ENCODE measurements at places on chromosomes 11 and 22. TPM values are rescaled to one million over a fixed set of nuclear protein-coding genes. Genes with fewer than 3 reads are reported as not detected.
A peak's percentile ranks its signal among the peaks of the same experiment; 100 is the strongest.

GRCh38 chr22:26918226-26918625 lies 260.8 kb downstream of the MIAT start:
- no peak for DNase-seq
- H3K27ac ChIP-seq = no peak overlapping the region
- H3K4me3 ChIP-seq = no peak overlapping the region
- no peaks in the 10 kb centered on the region for H3K36me3 ChIP-seq
- H3K27me3 ChIP-seq = peaks cover 3% of the 10 kb centered on the region

DNA sequence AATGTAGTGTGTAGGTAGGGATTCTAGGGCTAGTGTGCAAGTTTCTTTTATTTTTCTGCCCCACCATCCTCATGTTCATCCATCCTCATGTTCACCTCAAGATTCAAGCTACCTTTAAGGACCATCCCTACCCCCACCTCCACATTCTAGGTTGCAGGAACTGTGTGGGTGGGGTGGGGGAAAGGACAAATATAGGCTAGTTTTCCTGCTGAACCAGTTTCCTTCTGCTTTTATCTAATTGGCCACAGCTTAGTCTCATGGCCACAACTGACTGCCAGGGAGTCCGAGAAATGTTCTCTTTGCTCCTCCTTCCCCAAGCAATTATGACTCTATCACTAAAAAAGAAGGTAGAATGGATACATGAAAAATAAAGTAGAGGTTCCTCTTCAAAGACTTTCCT lies 179.0 kb upstream of the LARGE1 start:
- H3K27me3 ChIP-seq = no peaks in the 10 kb centered on the region
- no peak overlapping the region for H3K27ac ChIP-seq
- no peak for DNase-seq
- H3K4me1 ChIP-seq = no peaks in the 10 kb centered on the region
- no peak overlapping the region for H3K4me3 ChIP-seq
- no peaks in the 10 kb centered on the region for H3K36me3 ChIP-seq

- H3K36me3 ChIP-seq = no peaks in the 10 kb centered on the region
- H3K4me3 ChIP-seq = no peak overlapping the region
- DNase-seq = no peak
- H3K4me1 ChIP-seq = no peaks in the 10 kb centered on the region
- H3K27me3 ChIP-seq = no peaks in the 10 kb centered on the region
These were observed 23.2 kb downstream of the NFAM1 start for GRCh38 chr22:42408810-42409529.

DNA sequence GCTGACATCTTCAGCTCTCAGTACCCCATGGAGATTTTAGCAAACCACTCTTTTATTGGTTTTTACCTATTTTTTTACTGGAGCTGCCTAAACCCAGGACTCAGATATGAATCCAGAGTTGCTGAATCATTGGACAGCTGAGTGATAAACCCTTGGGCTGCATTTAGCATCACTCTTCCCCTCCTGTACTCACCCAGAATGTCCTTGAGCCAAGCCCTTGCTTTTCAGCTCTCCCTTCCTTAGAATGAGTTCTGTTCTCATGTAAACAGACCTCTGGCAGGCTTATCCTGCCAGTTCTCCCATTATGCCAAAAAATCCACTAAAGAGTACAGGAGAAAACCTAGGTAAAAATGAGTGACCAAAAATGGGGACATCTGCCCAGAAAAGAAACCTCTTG lies 200.1 kb upstream of the POU2AF2 start:
- no peak for DNase-seq
- no peak overlapping the region for H3K4me3 ChIP-seq
- H3K36me3 ChIP-seq = no peaks in the 10 kb centered on the region
- H3K27ac ChIP-seq = no peak overlapping the region
- no peaks in the 10 kb centered on the region for H3K4me1 ChIP-seq
- H3K27me3 ChIP-seq = no peaks in the 10 kb centered on the region

DNA sequence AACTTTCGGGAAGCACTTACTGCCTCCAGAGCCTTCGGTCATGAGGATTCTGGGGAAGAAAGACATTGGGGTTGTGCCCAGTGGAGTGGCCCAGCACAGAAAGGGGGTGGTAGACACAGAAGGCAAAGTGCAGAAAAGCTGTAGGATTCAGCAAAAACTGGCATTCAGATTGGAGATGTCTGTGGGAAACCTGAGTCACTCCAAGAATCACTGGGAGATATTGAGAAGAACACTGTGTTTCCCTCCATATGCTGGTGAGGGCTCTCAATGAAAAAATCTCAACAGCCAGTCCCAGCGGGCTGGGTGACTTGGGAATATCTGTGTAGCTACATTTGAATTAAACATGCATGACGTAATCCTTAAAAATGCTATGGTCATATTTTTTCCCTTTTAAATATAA lies 61.2 kb upstream of the RCN1 start:
- no peaks in the 10 kb centered on the region for H3K4me1 ChIP-seq
- H3K27ac ChIP-seq = no peak overlapping the region
- H3K4me3 ChIP-seq = no peak overlapping the region
- no peak for DNase-seq

DNA sequence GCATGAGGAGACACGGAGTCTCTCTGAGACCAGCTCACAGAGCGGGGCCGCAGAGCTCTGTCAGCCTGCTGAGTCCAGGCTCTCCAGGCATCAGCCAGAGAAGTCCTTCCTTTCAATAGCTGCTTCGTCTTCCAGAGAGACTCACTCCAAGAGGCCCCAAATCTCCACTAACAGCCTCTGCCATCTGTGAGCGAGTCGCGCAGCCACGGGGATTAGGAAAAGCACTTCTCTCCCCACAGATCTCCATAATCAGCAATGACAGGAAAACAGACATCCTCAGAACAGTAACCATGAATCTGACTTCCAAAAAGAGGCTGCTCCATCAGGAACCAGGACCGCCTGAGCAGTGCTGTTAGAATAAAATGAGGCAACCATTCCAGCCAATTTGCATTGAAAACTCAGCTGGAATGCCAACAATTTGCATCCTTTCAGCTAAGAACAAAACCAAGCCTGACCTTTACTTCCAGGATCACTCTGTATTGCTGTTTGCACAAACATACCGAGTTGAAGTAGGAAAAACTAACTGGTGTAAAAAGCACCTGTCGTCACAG lies 65.4 kb downstream of the SMCO4 start:
- H3K4me1 ChIP-seq = no peaks in the 10 kb centered on the region
- no peak for DNase-seq
- no peaks in the 10 kb centered on the region for H3K36me3 ChIP-seq
- H3K4me3 ChIP-seq = no peak overlapping the region
- no peak overlapping the region for H3K27ac ChIP-seq

DNA sequence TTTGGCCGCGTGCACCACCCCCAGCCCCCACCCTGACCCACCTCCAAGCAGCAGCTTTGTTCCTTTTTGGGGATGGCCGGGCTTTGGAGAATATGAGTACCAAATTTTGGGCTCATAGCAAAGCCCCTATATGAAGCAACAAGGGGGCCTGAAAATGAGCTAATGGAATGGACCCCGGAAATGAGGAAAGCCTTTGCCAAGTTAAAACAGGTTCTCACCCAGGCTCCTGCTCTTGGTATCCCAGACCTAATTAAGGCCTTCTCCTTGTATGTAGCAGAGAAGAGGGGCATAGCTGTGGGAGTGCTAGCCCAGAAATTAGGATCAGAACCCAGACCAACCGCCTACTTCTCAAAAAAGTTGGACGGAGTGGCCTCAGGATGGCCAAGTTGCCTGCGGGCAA lies 87.0 kb downstream of the PIWIL4 start:
- no peak overlapping the region for H3K27ac ChIP-seq
- no peak overlapping the region for H3K4me3 ChIP-seq
- no peaks in the 10 kb centered on the region for H3K4me1 ChIP-seq
- no peaks in the 10 kb centered on the region for H3K27me3 ChIP-seq
- H3K36me3 ChIP-seq = no peaks in the 10 kb centered on the region
- DNase-seq = no peak

- H3K4me1 ChIP-seq = no peaks in the 10 kb centered on the region
- no peak for DNase-seq
- H3K27ac ChIP-seq = no peak overlapping the region
- H3K4me3 ChIP-seq = no peak overlapping the region
- no peaks in the 10 kb centered on the region for H3K36me3 ChIP-seq
These were observed 164.1 kb downstream of the ARHGAP42 start for GRCh38 chr11:100851147-100851546.

- H3K36me3 ChIP-seq = no peaks in the 10 kb centered on the region
- DNase-seq = no peak
- no peak overlapping the region for H3K27ac ChIP-seq
- no peaks in the 10 kb centered on the region for H3K27me3 ChIP-seq
These were observed 107.2 kb downstream of the ZNF280B start for GRCh38 chr22:22401381-22401780.

- no peaks in the 10 kb centered on the region for H3K27me3 ChIP-seq
- no peak overlapping the region for H3K4me3 ChIP-seq
- DNase-seq = no peak
These were observed 308.3 kb downstream of the RAB38 start for GRCh38 chr11:87866951-87867350.

- no peak overlapping the region for H3K4me3 ChIP-seq
- no peak overlapping the region for H3K27ac ChIP-seq
- DNase-seq = peak; percentile 16
These were observed 32.2 kb downstream of the CYTH4 start for GRCh38 chr22:37314315-37315074.

GRCh38 chr22:48714231-48714630 lies 1113.4 kb downstream of the BRD1 start:
- no peak overlapping the region for H3K4me3 ChIP-seq
- H3K27me3 ChIP-seq = no peaks in the 10 kb centered on the region
- H3K36me3 ChIP-seq = no peaks in the 10 kb centered on the region
- no peak overlapping the region for H3K27ac ChIP-seq
- no peak for DNase-seq
- no peaks in the 10 kb centered on the region for H3K4me1 ChIP-seq

- H3K27me3 ChIP-seq = no peaks in the 10 kb centered on the region
- peaks cover 32% of the 10 kb centered on the region for H3K4me1 ChIP-seq
- H3K36me3 ChIP-seq = peaks cover 33% of the 10 kb centered on the region
- DNase-seq = no peak
- no peak overlapping the region for H3K27ac ChIP-seq
These were observed 80.5 kb upstream of the ADSL start for GRCh38 chr22:40265783-40266182.

GRCh38 chr22:45863981-45864751 lies 112.8 kb downstream of the WNT7B start:
- peaks cover 9% of the 10 kb centered on the region for H3K27me3 ChIP-seq
- no peak overlapping the region for H3K4me3 ChIP-seq
- DNase-seq = peak; percentile 57
- no peaks in the 10 kb centered on the region for H3K4me1 ChIP-seq
- H3K36me3 ChIP-seq = no peaks in the 10 kb centered on the region

DNA sequence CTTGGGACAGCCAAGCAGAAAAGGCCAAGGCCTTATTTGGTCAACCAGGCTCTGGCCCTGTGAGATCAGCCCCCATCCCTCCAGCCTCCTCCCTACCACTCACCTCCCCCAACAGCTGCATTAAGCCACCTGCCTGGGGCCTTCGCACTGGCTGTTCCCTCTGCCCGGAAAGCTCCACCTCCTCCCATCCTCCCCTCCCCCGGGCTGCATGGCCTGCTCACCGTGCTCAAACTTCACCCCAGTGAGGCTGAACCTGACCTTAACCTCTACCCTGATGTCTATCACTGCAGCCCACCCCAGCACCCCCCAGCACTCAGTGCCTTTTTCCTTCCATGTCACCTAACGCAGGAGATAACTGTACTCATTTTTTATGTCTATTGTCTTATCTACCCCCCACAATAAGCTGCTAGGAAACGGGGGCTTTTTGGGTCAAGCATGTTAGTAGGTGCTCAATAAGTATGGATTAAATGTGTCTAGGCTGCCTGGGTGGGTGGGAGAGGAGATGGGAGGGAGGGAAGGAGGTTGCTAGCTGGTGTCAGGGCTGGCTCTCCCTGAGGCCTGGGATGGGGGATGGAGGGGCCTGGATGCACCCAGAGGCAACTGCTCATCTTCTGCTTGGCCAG lies 912 bp downstream of the PTPRCAP start:
- H3K4me1 ChIP-seq = peaks cover 73% of the 10 kb centered on the region
- peak; percentile 62 for DNase-seq

DNA sequence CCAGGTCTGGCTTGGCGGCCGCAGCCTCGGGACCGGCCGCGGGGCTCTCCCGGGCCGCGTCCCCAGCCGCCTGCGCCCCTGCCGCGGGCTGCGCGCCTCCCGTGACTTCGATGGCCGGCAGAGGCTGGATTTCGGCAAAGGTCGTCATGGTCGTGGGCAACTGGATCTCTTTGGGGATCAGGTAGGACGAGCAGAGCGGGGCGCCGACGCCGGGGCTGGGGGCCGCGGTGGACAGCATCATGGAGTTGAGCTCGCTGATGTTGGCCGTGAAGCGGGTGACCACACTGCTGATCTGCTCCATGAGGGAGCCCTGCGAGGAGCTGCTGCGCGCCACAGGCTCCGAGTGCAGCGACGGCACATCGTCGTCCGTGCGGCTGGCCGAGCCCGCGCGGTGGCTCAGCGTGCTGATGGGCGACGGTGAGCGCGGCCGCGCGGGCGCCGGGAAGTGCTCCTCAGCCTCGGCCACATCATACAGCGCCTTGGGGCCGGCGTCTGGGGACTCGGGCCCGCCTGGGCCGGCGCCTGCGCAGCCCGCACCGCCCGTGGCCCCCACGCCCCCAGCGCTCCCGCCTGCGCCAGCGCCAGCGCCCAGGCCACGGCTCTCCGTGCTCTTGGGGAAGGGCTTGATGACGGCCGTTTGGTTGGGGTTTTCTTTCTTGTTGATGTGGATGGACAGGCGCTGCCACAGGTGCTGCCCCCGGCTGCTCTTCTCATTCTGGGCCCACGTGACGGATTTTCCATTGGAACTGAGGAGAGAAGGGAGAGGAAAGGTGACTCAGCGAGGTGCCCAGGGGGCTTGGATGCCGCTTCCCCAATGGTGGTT lies 171.4 kb upstream of the CTSC start:
- H3K4me1 ChIP-seq = peaks cover 4% of the 10 kb centered on the region
- no peaks in the 10 kb centered on the region for H3K36me3 ChIP-seq
- H3K27me3 ChIP-seq = peaks cover 16% of the 10 kb centered on the region
- no peak overlapping the region for H3K27ac ChIP-seq

DNA sequence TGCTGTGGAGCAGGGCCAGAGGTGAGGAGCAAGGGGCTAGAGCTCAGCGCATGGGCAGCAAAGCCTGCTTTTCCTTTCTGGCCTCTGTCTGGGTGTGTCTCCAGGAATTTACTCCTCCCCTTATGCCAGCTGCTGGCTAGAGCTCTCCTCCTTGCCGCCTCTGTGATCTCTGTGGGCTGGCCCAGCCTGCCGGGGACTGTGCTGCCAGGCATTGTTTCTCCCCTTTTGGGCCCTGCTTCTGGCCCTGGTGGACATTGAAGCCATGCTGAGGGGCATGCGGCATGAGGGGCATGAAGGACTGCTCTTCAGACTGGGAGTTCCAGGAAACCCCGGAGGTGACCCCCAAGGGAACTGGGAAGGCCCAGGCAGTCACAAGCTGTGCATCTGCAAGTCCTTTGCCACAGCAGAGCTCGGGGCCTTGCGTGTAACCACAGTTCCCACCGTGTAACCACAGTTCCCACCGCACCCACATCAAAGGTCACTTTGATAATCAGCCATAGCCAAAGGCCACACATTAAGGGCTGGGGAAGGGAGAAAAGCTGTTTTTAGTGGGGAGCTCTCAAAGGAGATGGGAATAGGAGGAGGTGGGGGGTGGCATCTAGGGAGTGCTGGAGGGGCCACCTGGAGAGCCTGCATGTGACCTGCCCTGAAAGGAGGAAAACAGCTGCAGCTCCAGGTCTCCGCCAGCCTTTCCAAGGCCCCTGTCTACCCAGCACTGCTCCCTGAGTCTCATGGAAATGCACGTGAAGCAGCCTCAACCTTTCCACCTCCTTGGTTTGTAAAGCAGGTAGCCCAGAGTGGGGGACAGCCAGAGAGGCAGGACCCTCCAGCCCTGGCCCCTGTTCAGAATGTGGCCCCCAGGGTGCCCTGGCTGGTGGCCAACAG lies 62.3 kb downstream of the PPFIBP2 start:
- no peak overlapping the region for H3K27ac ChIP-seq
- no peak overlapping the region for H3K4me3 ChIP-seq
- no peaks in the 10 kb centered on the region for H3K36me3 ChIP-seq
- H3K4me1 ChIP-seq = peaks cover 29% of the 10 kb centered on the region
- H3K27me3 ChIP-seq = peaks cover 6% of the 10 kb centered on the region

The PI4KA gene
- total RNA-seq = 65.5 TPM

The OR52E6 gene
- total RNA-seq = not detected

The OR52K2 gene
- not detected for total RNA-seq

The TRPM5 gene
- total RNA-seq = not detected
